CD4-positive, alpha-beta T cell treated with Interferon alpha-2 for 1 hour (primary cell): ENCODE measurements at places on chromosomes 1 and 21.

- DNase-seq = no peak
These were observed 20.1 kb upstream of the HPCAL4 start for GRCh38 chr1:39711104-39711965.

DNA sequence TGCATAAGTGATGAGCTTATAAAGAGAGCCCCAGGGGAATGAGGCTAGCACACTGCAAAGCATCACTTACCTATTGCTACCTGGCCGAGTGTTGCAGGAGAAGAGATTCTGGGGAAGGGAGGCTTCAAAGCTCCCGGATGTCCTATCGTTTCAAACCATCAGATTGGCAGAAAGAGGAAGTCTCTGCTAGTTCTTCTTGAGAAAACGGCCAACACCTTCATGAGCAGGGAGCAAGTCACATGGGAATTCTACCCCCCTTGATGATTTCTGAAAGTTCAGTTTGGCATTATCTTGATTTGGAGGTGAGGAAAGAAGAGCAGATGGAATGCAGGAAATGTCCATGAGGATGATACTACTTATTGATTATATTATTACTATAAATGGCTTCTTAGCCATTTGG lies 16.2 kb downstream of the SYF2 start:
- DNase-seq = no peak

DNA sequence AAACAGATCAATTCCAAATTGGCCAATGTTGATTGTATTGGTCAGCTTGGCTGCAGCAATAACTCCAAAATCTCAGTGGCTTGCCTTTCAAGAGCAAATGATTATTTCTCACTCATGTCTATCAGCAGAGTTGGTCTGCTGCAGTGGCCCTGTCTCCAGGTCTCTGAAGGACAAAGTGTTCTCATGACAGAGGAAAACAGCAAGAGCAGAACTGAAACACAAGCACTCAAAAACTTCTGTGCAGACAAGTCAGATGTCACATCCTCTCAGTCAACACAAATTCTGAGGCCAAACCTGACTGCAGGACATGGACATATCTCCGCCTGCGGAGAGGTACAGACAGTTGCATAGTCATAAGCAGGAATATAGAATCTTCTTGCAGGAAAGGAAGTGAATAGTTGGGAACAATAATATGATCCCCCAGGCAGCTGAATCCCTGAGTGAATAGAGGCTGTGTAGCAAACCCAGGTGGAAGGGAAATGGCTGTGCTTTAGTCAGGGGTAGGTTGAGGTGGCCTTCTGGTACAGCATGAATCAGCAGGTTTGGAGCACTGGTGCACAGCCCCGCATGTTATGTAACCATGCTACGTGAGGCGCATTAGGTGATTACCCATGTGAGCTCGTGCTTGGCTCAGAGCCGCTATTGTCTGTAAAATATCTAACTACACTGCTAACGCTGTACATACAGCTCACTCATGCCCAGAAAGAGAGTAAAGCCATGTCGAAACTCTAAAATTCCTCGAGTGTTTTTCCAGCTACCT lies 17.1 kb upstream of the UBE2U start:
- DNase-seq = no peak

DNA sequence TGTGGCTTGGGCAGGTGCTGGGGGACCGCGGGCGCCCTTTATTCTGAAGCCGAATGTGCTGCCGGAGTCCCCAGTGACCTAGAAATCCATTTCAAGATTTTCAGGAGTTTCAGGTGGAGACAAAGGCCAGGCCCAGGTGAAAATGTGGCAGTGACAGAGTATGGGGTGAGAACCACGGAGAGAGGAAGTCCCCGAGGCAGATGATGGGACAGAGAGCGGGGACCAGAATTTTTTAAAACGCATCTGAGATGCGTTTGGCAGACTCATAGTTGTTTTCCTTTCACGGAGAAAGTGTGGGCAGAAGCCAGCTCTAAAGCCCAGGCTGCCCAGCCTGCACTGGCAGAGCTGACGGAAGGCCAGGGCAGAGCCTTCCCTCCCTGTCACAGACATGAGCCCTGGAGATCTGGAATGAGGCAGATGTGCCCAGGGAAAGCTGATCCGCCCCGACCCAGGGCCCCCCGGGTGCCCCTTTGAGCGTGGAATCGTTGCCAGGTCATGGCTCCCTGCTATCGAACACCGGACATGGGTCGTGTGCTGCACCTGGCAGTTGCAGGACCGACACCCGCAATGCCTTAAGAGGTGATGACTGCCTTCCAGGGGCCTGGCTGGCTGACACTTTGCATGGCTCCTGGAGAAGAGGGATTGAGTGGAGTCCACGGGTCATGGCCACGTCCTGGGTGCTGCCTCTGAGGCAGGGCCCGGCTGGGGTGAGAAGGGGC lies 6.5 kb upstream of the SLX9 start:
- DNase-seq = no peak

GRCh38 chr1:150535511-150536287 lies 13.5 kb upstream of the ADAMTSL4 start:
- DNase-seq = no peak

- no peak for DNase-seq
These were observed 1.7 kb downstream of the ODF2L start for GRCh38 chr1:86394416-86394815.

DNA sequence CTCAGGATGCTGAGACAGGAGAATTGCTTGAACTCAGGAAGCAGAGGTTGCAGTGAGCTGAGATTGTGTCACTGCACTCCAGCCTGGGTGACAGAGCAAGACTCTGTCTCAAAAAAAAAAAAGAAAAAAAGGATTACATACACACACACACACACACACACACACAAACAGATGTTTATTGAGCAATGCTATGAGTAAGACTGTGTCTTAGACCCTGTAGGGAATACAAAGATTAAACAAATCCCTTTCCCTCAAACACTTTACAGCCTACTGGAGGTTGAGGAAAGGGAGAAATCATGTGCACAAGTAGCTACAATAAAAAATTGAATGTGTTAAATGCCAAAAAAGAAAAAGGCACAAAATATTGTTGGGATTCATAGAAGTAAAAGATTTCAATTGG lies 58.1 kb downstream of the RPAP2 start:
- no peak for DNase-seq

- peak; percentile 94 for DNase-seq
These were observed 25.3 kb upstream of the ADGRB2 start for GRCh38 chr1:31789259-31790065.

- no peak for DNase-seq
These were observed 136.8 kb upstream of the GORAB start for GRCh38 chr1:170395149-170395548.

DNA sequence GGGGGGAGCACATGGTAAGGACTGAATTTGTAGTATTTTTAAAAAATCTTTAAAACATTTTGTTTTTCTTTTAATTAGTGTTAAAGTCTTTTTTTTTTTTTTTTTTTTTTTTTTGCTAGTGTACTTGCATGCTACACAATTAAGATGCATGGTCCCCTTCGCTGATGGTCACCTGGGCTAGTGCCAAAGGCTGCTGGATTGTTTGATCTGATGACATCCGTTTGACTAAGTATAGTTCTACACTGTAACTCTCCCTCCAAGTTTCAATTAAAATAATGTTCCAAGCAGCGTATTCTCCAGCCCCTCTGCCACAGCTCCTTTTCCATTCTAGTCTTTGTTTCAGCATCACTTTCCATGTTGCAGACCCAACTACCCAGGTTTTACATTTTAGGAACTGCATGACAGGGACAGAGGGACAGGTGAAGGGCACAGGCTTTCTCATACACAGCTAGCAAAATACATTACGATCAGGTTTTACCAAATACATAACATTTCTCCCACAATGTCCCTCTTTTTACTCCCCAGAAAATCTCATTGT lies 852 bp upstream of the RAVER2 start:
- no peak for DNase-seq

GRCh38 chr1:1462318-1462966 lies 9.1 kb upstream of the ATAD3B start:
- peak; percentile 34 for DNase-seq
